ENCODE measurements at places on chromosomes 4 and X.

DNA sequence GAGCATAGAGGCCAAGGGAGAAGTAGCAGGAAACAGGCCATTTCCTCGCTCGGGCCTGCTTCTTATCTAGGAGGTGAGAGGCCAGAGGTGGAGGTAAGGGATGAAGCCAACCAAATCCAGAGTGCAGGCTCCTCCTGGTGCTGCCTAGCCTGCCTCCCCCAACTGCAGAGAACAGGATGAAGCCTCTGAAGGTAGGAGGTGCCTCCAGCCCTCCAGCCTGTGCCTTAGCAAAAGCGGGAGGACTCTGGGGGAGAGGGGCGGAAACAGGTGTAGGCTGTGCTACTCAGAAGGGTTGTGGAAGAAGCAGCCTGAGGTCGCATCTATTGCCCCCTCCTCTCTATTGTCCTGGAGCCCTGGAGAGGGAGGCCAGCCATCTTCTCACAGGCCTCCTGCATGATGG, 2.9 kb upstream of the MTM1 start:
- DNase-seq = no peak

DNA sequence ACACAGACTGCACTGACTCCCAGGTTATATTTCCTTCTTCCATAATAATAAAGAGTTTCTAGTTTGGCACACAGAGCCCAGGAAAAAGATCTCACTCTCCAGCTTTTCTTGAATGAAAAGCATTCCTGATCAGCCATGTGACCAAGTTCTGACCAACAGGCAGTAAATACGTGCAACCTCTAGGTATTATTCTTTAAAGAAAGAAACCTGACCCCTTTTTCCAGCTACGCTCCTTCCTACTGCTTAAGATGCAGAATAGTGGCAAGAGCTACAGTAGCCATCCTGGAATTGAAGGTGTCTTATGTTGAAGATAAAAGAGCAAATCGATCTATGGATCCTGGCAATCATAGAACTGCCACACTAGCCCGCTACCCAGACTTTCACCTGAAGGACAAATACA, 76.7 kb downstream of the LRBA start:
- DNase-seq = no peak

DNA sequence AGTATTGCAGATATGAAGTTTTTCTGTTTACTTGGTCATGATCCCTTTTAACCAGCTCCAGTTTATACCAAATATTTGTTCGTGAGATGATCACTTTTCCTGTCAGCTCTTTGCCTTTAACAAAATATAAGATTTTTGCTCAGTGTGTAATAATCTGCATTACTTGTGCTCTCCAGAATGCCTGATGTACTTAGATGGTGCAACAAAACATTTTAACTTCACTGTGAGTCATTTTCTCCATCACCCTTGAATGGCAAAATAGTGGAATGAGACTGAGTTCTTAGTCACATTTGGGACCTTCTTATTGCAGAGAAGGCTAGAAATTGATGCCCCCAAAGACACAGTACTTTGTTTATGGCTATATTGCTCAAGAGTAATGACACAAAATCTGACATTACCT, 252.0 kb downstream of the FRMPD4 start:
- no peak for DNase-seq

DNA sequence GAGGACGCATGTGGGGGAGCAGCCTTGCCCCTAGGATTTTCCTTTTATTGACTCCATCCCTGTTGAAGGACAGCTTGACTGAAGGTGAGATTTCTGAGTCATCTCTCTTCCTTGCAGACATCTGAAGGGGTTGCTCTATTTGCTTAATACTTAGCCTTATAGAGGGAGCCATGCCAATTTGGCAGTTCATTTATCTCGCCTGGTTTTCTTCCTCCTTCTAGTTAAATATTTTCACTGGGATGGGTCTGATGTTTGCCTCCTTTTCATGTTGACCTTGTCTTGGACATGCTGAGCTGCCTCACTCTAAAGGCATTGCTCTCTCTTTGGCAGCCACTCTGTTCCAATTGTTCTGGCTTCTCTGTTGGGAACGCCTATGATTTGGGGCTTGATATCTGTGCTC, 151.0 kb upstream of the PSAPL1 start:
- DNase-seq = no peak

- no peak for DNase-seq
Measured at GRCh38 chr4:173446416-173446815, 47.5 kb upstream of the SCRG1 start.

DNA sequence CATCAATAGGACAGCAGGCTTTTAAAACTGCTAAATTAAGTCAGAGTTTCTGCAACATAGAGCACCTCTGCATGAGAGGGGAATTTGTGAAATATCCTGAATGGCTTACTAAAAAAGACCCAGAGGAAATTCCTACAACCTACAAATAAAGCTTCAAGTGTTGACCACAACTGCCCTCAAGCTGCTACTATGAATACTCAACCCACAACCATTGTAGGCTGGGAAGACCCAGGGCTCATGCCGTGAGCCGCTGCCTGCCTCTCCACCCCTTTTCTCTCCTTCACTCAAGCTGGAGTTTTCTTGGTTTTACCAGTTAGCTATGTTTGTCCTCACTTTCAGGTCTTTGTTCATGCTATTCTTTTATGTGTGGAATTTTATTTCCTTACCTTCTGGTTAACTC, 151.6 kb downstream of the EMCN start:
- DNase-seq = no peak

GRCh38 chr4:159041054-159042034, 61.5 kb upstream of the RAPGEF2 start:
- no peak for DNase-seq

DNA sequence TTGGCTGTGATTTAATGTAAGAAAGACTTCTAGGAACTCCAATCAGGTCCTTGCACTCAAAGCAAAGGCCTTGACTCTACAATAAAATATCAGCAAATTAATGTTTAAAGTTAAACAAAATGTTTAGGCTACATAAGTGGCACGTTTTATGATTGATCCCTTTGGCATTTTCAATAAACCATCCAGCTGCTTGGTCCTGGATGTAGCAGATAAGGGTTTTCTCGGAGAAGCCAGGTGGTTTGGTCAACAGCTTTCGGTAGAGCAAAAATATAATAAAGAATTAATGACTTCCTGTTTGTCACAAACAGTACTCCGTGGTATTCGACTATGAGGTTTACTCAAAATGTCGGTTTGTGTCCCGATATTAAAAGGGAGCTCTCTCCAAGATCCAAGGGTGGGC, 95.8 kb downstream of the GEMIN8 start:
- DNase-seq = no peak

- no peak for DNase-seq
Measured at GRCh38 chrX:139758809-139759208, 50.8 kb upstream of the MCF2 start.

GRCh38 chr4:95362906-95363558, 185.7 kb downstream of the UNC5C start:
- DNase-seq = no peak

DNA sequence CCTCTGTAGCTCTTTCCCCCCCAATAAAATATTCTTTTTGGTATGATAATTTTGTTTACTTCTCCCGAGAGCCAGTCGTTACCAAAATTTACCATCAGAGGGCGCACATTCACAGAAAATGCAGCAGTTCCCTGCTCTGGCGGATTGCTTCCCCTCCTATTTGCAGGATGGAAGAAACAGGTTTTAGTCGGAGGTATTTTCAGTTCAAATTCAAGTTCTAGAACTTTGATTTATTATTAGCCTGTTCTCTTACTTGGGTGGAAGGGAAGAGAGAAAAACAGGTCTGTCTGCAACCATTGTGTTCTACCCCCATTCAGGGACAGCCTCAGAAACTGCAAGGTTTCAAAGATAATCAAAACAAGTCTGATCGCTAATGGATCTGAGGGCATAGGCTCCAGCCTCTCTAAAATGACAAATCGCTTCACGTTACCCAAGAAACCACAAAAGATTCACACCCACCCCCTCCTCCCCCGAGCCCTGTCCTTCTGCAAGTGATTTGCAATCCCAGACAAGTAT, 263.8 kb upstream of the RPS6KA3 start:
- no peak for DNase-seq

GRCh38 chrX:55030271-55031205, at the start of gene ALAS2:
Gene ALAS2, minus strand, starts transcription at chrX:55030977. Its CDS starts 4,977 bp downstream, at chrX:55026000.
- no peak for DNase-seq

GRCh38 chr4:111066447-111066846, 443.6 kb upstream of the PITX2 start:
- peak; percentile 26 for DNase-seq

DNA sequence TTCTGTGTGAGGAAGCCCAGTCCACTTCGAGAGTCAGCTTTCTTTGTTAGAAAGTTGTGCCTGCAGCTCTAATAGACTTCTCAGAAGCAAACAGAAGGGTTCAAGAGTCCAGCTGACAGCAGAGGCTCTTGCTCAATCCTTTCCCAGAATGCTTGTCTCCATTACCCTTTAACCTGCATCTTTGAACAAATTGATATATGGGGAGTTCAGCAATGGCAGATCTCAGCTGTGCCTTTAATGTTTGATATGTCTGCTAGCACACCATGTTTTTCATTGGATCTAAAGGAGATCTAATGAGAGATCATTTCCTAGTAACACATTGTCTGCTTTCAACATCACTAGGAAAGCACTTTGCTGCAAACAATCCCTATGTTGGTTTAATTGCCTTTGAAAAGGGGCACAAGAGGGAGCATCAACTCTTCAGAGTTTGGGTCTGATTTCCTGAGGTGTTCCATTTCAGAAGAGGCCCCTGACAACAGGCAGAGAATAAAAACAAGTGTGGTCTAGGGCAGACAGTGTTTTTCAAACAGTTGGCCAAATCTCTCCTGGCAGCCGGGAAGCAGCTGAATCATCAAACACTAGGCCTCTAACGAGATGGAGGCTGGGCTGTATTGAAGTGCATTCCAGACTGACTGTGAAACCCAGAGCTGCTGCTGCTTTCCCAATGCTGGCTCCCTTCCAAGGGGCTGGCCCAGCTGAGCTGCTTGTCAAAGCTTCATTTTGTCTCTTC, 55.5 kb downstream of the LUZP4 start:
- DNase-seq = peak; percentile 93

Measured in skeletal muscle cell (primary cell).